Uterus (tissue), 4 donors: ENCODE measurements at places on chromosomes 13 and 19. TPM values are rescaled to one million over a fixed set of nuclear protein-coding genes. Genes with fewer than 3 reads are reported as not detected.

GRCh38 chr13:89832827-89833226 lies 1514.7 kb upstream of the MIR17HG start:
- no peak for DNase-seq
- no peak overlapping the region for H3K4me3 ChIP-seq
- H3K27me3 ChIP-seq: no peaks in the 10 kb centered on the region
- no peaks in the 10 kb centered on the region for H3K36me3 ChIP-seq
- H3K27ac ChIP-seq: no peak overlapping the region
- H3K4me1 ChIP-seq: no peaks in the 10 kb centered on the region

DNA sequence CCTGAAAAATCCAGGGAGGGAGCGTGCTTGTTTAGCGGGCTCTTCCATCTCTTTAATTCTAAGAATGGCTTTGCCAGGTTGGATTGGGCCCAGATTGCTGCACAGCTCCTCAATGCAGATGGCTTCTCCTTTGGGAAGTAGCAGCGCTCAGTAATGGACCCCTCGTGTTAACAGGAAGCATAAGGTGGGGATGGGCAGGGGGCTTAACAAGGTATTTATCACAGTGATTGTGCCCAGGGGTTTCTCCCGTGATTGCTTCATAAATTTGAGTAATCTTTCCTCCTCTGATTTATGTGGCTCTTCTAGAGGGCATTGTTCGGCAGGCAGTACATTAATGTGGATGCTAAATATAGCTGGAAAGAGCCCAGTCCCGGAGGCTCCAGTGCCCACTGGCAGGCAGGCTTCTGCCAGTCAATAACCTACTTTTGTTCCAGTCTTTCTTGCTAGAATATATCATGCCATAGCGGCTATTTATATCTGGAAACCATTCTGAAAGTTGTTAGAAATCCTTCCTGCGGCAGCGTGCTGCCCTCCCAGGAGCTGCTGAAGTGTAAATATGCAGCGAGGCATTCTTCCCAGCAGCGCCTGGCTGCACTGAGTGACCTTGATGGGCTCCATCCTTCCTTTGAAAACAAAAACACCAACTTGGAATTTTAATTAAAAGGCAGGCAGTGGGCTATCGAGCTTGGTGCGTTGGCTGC lies 65.0 kb downstream of the FGF9 start:
- H3K27me3 ChIP-seq: no peaks in the 10 kb centered on the region
- no peaks in the 10 kb centered on the region for H3K36me3 ChIP-seq
- no peaks in the 10 kb centered on the region for H3K4me1 ChIP-seq
- DNase-seq: no peak

- no peak overlapping the region for H3K4me3 ChIP-seq
- no peaks in the 10 kb centered on the region for H3K36me3 ChIP-seq
- H3K27me3 ChIP-seq: no peaks in the 10 kb centered on the region
- H3K4me1 ChIP-seq: no peaks in the 10 kb centered on the region
- DNase-seq: no peak
These were observed 12.3 kb upstream of the GGACT start for GRCh38 chr13:100600915-100601314.

The PRR36 gene
- total RNA-seq: 0.35 TPM

GRCh38 chr13:109394311-109394988 lies 391.9 kb downstream of the IRS2 start:
- no peaks in the 10 kb centered on the region for H3K4me1 ChIP-seq
- H3K27me3 ChIP-seq: no peaks in the 10 kb centered on the region
- DNase-seq: no peak
- H3K27ac ChIP-seq: no peak overlapping the region
- no peak overlapping the region for H3K4me3 ChIP-seq

The ZNF98 gene
- 6.5 TPM for total RNA-seq

The S1PR5 gene
- 2.6 TPM for total RNA-seq

The CEBPA gene
- 5.3 TPM for total RNA-seq

GRCh38 chr13:73754241-73754640 lies 380.0 kb downstream of the KLF12 start:
- no peak overlapping the region for H3K27ac ChIP-seq
- H3K4me1 ChIP-seq: no peaks in the 10 kb centered on the region
- H3K4me3 ChIP-seq: no peak overlapping the region
- H3K36me3 ChIP-seq: no peaks in the 10 kb centered on the region

- peaks cover 11% of the 10 kb centered on the region for H3K4me1 ChIP-seq
- no peaks in the 10 kb centered on the region for H3K27me3 ChIP-seq
- no peak for DNase-seq
- no peak overlapping the region for H3K4me3 ChIP-seq
- H3K27ac ChIP-seq: peak overlapping the region; percentile 70
These were observed 28.9 kb upstream of the CYSLTR2 start for GRCh38 chr13:48624858-48625257.

DNA sequence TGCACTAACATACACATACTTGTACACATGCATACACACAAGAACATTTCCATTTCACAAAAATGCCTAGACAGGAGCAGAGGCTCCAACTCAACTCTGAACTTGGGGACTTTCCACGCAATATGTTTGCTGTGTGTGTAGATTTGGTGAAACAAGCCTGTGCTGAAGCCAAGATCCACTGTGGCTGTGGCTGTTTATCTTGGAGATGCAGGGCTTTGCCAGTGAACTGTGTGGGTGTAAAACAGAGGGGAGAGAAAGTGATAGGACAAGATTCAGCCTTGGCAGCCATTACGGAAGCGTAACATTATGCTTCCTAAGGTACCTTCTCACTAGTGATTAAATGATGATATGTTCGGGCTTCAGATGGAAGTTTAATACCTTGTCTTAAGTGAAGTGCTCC lies 73.2 kb upstream of the MBNL2 start:
- H3K36me3 ChIP-seq: no peaks in the 10 kb centered on the region
- DNase-seq: no peak
- H3K4me1 ChIP-seq: no peaks in the 10 kb centered on the region
- no peak overlapping the region for H3K27ac ChIP-seq
- H3K27me3 ChIP-seq: no peaks in the 10 kb centered on the region

GRCh38 chr13:112145551-112146360 lies 78.8 kb downstream of the SOX1 start:
- H3K4me3 ChIP-seq: no peak overlapping the region
- H3K4me1 ChIP-seq: no peaks in the 10 kb centered on the region
- no peaks in the 10 kb centered on the region for H3K27me3 ChIP-seq
- no peaks in the 10 kb centered on the region for H3K36me3 ChIP-seq
- H3K27ac ChIP-seq: no peak overlapping the region

DNA sequence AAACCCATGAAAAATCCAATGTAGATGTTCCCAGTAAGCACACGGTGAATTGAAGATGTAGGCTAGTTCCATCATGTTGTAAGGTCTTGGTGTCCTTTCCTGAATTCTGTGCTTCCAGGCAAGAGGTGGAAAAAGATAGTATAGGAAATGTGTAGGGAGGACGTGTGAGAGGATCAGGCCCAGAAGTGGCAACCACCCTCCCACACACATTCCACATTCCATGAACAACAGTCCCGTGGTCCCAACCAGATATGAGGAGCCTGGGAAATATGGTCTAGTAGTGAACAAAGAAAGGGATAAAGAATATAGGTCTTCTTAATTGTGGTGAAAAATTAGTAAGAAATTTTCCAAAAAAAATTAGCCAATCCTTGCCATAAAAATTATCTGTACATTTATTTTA lies 1254.2 kb upstream of the SLC10A2 start:
- no peaks in the 10 kb centered on the region for H3K36me3 ChIP-seq
- no peaks in the 10 kb centered on the region for H3K27me3 ChIP-seq
- no peak overlapping the region for H3K27ac ChIP-seq
- H3K4me1 ChIP-seq: no peaks in the 10 kb centered on the region

The KDELR1 gene
- 66.6 TPM for total RNA-seq

DNA sequence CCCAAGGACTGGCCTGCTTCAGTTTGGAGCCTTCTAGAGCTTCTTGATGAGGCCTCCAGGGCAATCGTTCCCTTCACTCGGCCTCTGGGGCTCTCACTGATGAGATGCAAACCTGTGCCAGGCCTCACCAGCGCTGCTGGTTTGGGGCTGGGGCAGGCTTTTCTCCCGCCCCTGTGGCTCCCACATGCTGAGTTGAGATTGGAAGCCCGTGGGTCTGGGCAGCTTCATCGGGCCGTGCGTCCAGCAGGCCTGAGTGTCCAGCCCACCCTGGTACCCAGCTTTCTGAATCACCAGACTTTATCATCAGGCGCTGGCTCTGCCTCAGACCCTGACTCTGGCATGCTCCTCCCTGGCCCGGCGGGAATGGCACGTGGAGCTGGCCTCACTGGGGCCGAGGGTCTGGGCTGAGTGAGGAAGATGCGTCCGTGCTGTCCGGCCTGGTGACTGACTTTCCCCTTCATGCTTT lies 4.3 kb downstream of the CALM3 start:
- H3K27me3 ChIP-seq: no peaks in the 10 kb centered on the region
- H3K36me3 ChIP-seq: no peaks in the 10 kb centered on the region

DNA sequence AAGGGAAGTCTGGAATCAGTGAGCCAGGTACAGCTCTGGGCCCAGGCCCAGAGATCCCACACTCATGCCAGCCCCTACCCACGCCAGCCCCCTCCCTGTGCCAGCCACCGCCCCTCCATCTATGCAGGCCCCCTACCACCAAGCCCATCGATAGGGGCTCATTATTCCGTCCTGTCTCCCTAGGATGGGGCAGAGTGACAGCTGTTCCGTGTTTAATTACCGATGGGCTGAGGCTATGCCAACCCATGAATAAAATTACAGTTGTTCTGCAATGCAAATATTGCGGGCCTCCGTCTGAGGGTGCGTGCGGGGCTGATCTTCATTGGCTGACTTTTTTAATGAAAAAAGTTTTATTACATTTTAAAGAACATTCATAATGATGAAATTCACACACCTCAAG lies 35.6 kb upstream of the PEPD start:
- no peaks in the 10 kb centered on the region for H3K27me3 ChIP-seq
- H3K27ac ChIP-seq: no peak overlapping the region
- no peak for DNase-seq
- no peak overlapping the region for H3K4me3 ChIP-seq
- no peaks in the 10 kb centered on the region for H3K4me1 ChIP-seq

DNA sequence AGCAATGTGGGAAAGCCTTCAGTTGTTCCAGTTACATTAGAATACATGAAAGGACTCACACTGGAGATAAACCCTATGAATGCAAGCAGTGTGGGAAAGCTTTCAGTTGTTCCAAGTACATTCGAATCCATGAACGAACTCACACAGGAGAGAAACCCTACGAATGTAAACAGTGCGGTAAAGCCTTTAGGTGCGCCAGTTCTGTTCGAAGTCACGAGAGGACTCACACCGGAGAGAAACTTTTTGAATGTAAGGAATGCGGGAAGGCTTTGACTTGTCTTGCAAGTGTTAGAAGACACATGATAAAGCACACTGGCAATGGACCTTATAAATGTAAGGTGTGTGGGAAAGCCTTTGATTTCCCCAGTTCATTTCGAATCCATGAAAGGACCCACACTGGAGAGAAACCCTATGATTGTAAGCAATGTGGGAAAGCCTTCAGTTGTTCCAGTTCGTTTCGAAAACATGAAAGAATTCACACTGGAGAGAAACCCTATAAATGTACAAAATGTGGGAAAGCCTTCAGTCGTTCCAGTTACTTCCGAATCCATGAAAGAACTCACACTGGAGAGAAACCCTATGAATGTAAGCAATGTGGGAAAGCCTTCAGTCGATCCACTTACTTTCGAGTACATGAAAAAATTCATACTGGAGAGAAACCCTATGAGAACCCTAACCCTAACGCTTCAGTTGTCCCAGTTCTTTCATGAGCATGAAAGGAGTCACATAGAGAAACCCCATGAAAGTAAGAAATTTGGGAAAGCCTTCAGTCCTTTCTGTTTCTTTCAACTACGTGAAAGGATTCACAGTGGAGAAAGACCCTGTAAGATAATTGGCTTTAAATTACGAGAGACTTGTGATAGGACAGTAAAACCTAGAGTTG lies 20.1 kb downstream of the ZNF627 start:
- H3K36me3 ChIP-seq: no peaks in the 10 kb centered on the region
- no peaks in the 10 kb centered on the region for H3K4me1 ChIP-seq
- DNase-seq: no peak
- H3K27ac ChIP-seq: no peak overlapping the region

- no peaks in the 10 kb centered on the region for H3K4me1 ChIP-seq
- no peak overlapping the region for H3K4me3 ChIP-seq
- no peaks in the 10 kb centered on the region for H3K36me3 ChIP-seq
- no peaks in the 10 kb centered on the region for H3K27me3 ChIP-seq
- no peak for DNase-seq
These were observed 6.2 kb downstream of the MRPL4 start for GRCh38 chr19:10258080-10258710.

The PSG3 gene
- total RNA-seq: not detected

GRCh38 chr13:21556051-21556450 lies 47.9 kb downstream of the MICU2 start:
- H3K36me3 ChIP-seq: no peaks in the 10 kb centered on the region
- no peak for DNase-seq
- no peak overlapping the region for H3K27ac ChIP-seq
- H3K4me3 ChIP-seq: no peak overlapping the region
- no peaks in the 10 kb centered on the region for H3K27me3 ChIP-seq

DNA sequence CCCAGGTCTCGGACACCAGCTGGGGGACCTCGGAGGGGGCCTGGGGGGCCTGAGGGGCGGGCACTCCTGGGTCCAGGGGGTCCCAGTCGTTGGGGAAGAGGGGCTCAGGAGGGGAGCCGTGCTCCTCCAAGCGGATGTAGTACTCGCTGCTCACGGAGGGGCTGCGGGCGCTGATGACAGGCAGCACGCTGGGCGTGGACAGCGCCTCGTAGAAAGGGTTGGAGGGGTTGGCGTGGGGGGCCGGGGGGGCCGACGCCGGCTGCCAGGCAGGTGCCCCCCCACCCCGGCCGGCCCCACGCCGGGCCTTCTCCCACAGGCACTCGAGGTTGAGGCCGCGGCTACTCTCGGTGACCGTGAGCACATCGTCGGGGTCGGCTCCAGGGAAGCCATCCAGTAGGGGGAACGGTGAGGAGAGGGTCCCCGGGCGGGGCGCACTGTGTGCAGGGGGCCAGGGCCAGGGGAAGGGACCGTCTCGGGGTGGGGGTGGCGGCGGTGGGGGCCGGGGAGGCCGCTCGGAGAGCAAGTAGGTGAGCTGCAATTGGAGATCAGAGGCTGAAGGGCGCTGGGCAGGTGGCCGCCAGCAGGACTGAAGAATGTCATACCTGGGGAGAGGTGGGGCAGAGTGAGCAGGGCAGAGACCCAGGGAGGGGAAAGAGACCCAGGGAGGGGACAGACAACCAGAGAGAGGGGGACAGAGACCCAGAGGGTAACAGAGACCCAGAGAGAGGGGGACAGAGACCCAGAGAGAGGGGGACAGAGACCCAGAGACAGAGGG lies 12.1 kb downstream of the LMTK3 start:
- no peak overlapping the region for H3K27ac ChIP-seq
- no peak for DNase-seq
- H3K4me3 ChIP-seq: no peak overlapping the region
- H3K27me3 ChIP-seq: peaks cover 25% of the 10 kb centered on the region

DNA sequence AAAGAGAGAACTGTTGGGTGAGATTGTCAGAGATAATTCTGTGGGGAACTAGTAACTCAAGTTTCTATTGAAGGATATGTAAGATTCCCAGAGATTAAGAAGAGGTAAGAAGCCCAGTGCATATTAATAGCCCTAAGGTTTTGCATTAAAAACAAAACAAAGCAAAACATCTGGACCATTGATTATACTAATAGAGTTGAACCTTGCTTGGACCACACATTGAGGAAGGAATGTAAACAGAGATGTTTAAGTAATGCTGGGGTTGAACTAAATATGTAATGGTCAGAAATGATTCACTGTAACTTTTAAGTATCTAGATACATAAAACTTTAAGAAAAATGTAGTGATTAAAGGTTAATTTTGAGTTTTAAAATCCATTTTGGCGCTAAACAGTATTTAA lies 1770.0 kb downstream of the PCDH9 start:
- no peaks in the 10 kb centered on the region for H3K27me3 ChIP-seq
- no peak for DNase-seq

GRCh38 chr13:45185286-45185685 lies 15.6 kb downstream of the KCTD4 start:
- H3K27me3 ChIP-seq: no peaks in the 10 kb centered on the region
- H3K36me3 ChIP-seq: no peaks in the 10 kb centered on the region
- H3K27ac ChIP-seq: no peak overlapping the region
- no peak overlapping the region for H3K4me3 ChIP-seq
